ENCODE measurements at places on chromosomes 1 and 21. TPM values are rescaled to one million over a fixed set of nuclear protein-coding genes. Genes with fewer than 3 reads are reported as not detected.

- no peak for DNase-seq
- no peaks in the 10 kb centered on the region for H3K27me3 ChIP-seq
- no peak overlapping the region for H3K27ac ChIP-seq
- H3K4me1 ChIP-seq = no peaks in the 10 kb centered on the region
- H3K4me3 ChIP-seq = no peak overlapping the region
These were observed 21.9 kb upstream of the MNDA start for GRCh38 chr1:158809256-158809655.

GRCh38 chr1:239448911-239449310, 62.5 kb downstream of the CHRM3 start:
- H3K4me3 ChIP-seq = no peak overlapping the region
- H3K27ac ChIP-seq = no peak overlapping the region
- no peaks in the 10 kb centered on the region for H3K36me3 ChIP-seq
- DNase-seq = no peak
- no peaks in the 10 kb centered on the region for H3K4me1 ChIP-seq

DNA sequence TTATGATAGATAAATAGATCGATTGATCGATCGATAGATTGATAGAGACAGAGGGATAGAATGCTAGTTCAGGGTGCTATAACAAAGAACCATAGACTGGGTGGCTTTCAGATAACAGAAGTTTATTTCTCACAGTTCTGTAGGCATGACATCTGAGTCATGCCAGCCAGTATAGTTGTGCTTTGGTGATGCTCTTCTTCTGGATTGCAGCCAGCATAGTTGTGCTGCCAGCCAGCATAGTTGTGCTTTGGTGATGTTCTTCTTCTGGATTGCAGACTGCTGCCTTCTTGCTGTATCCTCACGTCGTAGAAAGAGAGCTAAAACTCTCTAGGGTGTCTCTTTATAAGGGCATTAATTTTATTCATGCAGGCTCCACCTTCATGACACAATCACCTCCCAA, 860.8 kb downstream of the BRINP3 start:
- no peak overlapping the region for H3K27ac ChIP-seq
- H3K4me1 ChIP-seq = no peaks in the 10 kb centered on the region
- no peak for DNase-seq
- H3K27me3 ChIP-seq = no peaks in the 10 kb centered on the region
- no peaks in the 10 kb centered on the region for H3K36me3 ChIP-seq

DNA sequence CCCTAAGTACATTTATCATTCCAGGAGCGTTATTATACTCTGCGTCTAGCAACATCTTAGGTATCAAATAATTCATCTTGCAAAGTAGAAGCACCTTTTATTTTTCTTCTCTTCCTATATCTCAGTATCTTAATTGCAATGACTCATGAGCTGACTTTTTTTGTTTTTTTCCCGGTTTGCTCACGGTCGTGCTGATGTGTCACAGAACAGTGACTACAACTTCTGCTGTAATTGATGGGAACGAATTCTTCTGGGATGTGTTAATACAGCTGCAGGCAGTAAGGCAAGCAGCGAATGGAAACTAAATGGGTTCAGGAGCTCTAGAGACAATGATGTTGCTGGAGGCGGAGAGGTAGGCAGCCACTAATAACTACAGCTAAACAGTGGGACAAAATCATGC, 89.8 kb upstream of the TMPRSS15 start:
- DNase-seq = no peak
- H3K27ac ChIP-seq = no peak overlapping the region
- no peaks in the 10 kb centered on the region for H3K36me3 ChIP-seq
- no peaks in the 10 kb centered on the region for H3K27me3 ChIP-seq
- H3K4me3 ChIP-seq = no peak overlapping the region

DNA sequence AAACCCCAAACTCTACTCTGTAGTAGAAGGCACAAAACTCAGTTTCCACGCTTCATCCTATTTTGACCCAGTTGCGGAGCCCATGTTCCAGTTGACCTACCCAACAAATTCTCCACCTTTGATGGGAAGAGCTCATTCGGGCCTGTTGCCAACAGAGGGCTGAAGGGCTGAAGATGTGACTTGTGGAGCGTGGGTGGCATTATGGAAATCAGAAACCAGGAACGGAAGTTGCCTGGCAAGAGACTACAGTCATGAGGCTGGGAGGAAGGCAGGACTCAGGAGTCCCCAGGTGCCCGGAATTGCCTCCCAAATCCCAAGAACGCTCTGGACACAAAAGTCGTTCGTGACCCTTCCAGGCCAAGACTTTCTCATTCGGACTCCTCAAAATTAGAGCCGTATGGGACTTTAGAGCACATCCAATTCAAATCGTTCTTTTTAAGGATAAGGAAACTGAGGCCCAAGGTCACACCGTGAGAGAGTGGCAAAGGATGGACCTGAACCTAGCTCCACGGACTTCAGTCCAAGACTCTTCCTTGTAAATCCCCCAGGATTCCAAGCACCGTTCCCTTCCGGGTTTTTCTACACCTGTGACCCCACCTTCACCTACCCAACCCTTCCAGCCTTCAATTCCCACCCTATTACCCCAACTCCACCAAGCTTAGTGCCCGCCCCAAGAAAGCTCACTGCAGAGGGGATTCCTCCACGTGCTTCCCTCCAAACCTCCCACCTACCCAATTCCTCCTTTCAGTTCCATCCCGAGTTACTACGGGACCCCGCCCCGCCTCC, 739 bp downstream of the SMG5 start:
- H3K36me3 ChIP-seq = peaks cover 16% of the 10 kb centered on the region
- H3K27me3 ChIP-seq = no peaks in the 10 kb centered on the region
- peak overlapping the region; percentile 33 for H3K4me3 ChIP-seq

GRCh38 chr1:193476748-193477147, 290.3 kb upstream of the B3GALT2 start:
- H3K36me3 ChIP-seq = no peaks in the 10 kb centered on the region
- H3K27ac ChIP-seq = no peak overlapping the region
- no peak for DNase-seq
- no peak overlapping the region for H3K4me3 ChIP-seq

GRCh38 chr1:230832476-230832875, 35.8 kb downstream of the C1orf198 start:
- peaks cover 4% of the 10 kb centered on the region for H3K4me1 ChIP-seq
- H3K27ac ChIP-seq = no peak overlapping the region
- no peak overlapping the region for H3K4me3 ChIP-seq
- H3K36me3 ChIP-seq = no peaks in the 10 kb centered on the region

DNA sequence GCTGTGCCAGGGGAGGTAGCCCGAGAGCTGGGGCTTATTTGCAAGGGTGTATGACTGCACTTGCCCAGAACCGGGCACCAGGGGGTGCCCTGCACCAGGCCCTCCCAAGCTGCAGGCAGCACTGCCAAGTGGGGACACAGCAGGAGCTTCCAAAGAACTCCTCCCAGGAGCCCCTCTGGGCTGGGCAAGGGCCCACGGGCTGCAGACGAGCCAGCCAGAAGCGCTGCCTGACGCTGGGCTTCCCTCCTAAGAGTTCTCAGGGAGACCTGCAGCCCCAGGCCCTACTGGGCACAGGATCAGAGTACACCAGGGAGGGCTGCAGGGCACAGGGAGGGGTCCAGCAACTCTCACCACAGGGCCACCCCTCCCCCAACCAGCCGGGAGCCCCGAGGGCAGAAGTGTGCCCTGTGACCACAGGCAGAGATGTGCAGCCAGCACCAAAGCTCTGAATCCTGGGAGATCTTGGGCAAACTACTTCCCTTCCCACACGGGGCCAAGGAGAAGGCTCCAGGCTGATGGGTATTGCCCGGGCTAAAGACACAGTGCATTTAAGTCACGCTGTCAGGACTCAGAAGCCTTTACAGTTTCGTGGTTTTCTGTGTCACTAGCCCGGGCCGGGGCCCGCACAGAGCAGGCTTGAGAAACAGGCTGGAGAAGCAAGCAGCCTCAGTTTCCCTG, 63.4 kb downstream of the KCNAB2 start:
- no peaks in the 10 kb centered on the region for H3K36me3 ChIP-seq
- no peak overlapping the region for H3K27ac ChIP-seq
- no peak overlapping the region for H3K4me3 ChIP-seq
- H3K4me1 ChIP-seq = no peaks in the 10 kb centered on the region
- no peaks in the 10 kb centered on the region for H3K27me3 ChIP-seq

Gene FMO3
- 1.6 TPM for total RNA-seq

DNA sequence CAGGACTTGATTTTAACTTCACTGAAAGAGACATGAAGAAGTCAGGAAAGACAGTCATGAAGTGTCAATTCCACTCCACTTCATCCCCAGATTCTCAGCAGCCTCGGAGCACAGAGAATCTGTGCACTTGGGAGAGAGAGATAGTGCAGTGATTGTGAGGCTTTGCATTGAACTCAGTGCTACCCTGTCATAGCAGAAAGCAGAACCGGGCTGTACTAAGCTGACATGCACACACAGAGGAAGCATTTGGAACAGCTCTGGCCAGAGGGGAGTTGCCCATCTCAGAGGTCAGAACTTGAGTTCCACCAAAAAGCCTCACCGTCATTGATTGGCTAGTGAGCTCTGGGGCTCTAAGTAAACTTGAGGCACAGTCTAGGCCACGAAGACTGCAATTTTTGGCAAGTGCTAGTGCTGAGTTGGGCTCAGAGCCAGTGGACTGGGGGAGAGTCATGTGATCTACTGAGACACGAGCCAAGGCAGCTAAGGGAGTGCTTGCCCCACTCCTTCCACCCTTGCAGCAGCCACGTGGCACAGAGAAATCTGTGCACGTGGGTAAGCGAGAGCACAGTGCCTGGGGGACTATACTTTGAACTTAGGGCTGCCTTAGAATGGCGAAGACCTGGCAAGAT, 810.2 kb upstream of the ADAMTS5 start:
- H3K4me1 ChIP-seq = no peaks in the 10 kb centered on the region
- DNase-seq = no peak
- H3K27ac ChIP-seq = no peak overlapping the region
- H3K4me3 ChIP-seq = no peak overlapping the region
- H3K27me3 ChIP-seq = no peaks in the 10 kb centered on the region

Gene CFHR2
- total RNA-seq = not detected

- DNase-seq = no peak
- H3K27ac ChIP-seq = no peak overlapping the region
- no peaks in the 10 kb centered on the region for H3K27me3 ChIP-seq
- H3K4me1 ChIP-seq = no peaks in the 10 kb centered on the region
- H3K36me3 ChIP-seq = peaks cover 3% of the 10 kb centered on the region
These were observed 87.4 kb upstream of the TTC39A start for GRCh38 chr1:51417496-51418383.

GRCh38 chr1:32871364-32872191, 866 bp upstream of the FNDC5 start:
- no peaks in the 10 kb centered on the region for H3K36me3 ChIP-seq
- no peaks in the 10 kb centered on the region for H3K27me3 ChIP-seq
- no peak overlapping the region for H3K27ac ChIP-seq

DNA sequence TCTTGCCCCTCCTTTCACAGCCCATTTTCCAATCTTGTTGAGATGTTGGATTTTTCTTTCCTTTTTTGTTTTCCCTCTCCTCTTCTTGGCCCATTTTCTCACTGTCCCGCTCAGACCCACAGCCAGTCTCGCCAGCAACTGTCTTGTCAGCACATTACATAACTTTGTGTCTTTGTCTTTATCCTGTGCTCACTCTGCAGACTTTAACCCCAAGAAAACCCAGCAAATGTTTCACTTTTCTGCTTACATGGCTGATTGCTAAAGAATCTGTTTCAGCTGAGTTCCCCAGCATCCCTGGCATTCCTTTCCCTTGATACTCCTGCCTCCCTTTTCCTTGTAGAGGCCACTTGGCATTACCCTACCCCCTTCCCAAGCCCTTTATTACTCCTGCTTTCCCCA, 74.6 kb downstream of the ZNF648 start:
- no peak for DNase-seq
- H3K27me3 ChIP-seq = no peaks in the 10 kb centered on the region
- peaks cover 29% of the 10 kb centered on the region for H3K4me1 ChIP-seq

GRCh38 chr1:118949315-118949714, 38.8 kb downstream of the TBX15 start:
- no peak for DNase-seq
- no peaks in the 10 kb centered on the region for H3K27me3 ChIP-seq
- no peak overlapping the region for H3K27ac ChIP-seq
- H3K4me3 ChIP-seq = no peak overlapping the region
- no peaks in the 10 kb centered on the region for H3K4me1 ChIP-seq

GRCh38 chr1:47393141-47393540, 22.9 kb upstream of the FOXE3 start:
- no peak overlapping the region for H3K4me3 ChIP-seq
- H3K27me3 ChIP-seq = no peaks in the 10 kb centered on the region
- no peak for DNase-seq
- no peaks in the 10 kb centered on the region for H3K36me3 ChIP-seq
- H3K4me1 ChIP-seq = no peaks in the 10 kb centered on the region

DNA sequence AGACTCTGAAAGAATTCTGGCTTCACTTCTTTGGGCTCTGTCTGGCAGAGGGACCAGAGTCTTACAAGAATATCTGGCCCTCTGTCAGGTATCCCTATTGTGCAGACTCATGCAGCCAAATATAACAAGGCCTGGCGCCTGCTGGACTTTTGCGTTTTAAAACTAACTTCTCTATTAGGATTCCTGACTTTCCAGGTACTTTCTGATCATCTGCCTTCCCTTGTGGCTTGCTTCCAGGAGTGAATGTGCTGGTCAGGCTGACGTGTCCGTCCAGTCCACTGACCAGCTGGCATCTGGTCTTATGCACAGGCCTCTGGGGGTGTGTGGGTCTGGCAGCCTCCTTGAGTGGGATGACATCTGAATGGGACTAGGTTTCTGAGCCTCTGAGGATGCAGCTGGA, 8.6 kb upstream of the RAB29 start:
- peaks cover 28% of the 10 kb centered on the region for H3K4me1 ChIP-seq
- no peaks in the 10 kb centered on the region for H3K27me3 ChIP-seq
- no peak overlapping the region for H3K4me3 ChIP-seq
- H3K27ac ChIP-seq = peak overlapping the region; percentile 84
- H3K36me3 ChIP-seq = no peaks in the 10 kb centered on the region

GRCh38 chr1:63124666-63125191, 197.6 kb upstream of the FOXD3 start:
- H3K27me3 ChIP-seq = no peaks in the 10 kb centered on the region
- no peaks in the 10 kb centered on the region for H3K36me3 ChIP-seq
- H3K27ac ChIP-seq = no peak overlapping the region
- H3K4me1 ChIP-seq = peaks cover 10% of the 10 kb centered on the region
- peak; percentile 9 for DNase-seq
- no peak overlapping the region for H3K4me3 ChIP-seq

DNA sequence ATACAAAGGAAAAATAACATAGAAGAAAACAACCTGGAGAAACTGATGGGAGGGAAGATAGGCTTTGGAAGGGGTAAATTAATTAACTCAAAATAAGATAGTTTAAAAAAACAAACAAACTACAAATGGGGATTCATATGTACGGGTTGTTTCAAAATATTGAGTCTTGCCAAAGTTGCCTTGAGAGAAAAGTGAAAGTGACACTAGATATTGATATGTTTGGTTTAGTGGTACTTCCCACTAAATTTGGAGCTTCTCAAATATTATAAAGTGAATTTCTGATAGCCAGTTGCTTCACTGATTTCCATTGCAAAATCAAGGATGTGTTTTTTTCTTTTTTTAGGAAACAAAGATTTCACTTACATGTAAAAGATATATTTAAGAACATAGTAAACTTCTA, 149.5 kb upstream of the RUNX1 start:
- H3K27me3 ChIP-seq = no peaks in the 10 kb centered on the region
- H3K4me3 ChIP-seq = no peak overlapping the region
- H3K27ac ChIP-seq = no peak overlapping the region
- no peaks in the 10 kb centered on the region for H3K4me1 ChIP-seq
- no peaks in the 10 kb centered on the region for H3K36me3 ChIP-seq
- no peak for DNase-seq
